ENCODE measurements at places on chromosomes 2 and 18. TPM values are rescaled to one million over a fixed set of nuclear protein-coding genes. Genes with fewer than 3 reads are reported as not detected.
A peak's percentile ranks its signal among the peaks of the same experiment; 100 is the strongest.

DNA sequence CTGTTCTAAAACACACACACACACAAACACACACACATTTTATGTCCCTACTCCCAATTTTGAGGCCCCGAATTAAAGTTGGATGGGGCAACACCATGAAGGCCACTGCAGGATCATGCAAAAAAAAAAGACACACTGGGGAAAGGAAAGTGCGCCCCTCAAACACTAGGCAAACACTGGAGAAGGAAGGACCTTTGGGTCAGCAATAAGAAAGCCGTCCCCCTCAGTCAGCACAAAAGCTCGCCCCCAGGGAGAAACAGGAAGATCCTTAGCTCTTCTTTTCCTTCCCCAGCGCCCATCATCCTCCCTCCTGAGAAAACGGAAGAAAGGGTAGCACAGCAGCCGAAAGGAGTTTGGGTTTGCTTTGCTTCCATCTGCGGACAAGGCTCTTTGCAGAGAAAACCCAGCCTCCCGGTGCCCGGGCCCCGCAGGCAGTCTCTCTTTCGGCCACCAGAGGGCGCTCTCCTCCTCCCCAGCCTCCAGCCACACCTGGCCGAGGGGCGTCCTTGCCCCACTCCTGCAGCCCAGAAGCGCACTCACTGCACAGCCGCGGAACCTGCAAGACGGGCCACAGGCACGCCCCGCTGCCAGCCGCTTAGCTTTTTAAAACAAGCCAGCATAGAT lies 248.5 kb downstream of the CDH20 start:
- peak; percentile 59 for DNase-seq

- no peak for DNase-seq
Observed at GRCh38 chr2:139911160-139911559, 1131.0 kb upstream of the NXPH2 start.

The LOXHD1 gene
- total RNA-seq = 1.2 TPM

DNA sequence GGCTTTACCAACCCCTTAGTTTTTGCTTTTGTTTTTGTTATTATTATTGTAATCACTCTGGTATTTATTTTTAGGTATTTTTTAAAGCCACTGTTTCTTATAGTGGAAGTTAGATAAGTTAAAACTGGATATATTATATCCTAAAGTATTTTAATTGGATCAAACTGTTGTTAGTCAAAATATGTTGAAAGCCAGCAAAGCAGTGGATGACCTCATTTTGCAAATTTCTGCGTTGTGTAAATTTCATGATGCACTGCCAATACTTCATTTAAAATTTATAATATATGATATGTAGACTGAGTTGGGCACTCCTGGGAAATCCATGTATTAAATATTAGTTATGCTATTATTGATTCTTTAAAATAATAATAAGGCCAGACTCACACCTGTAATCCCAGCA lies 661.7 kb upstream of the NRXN1 start:
- DNase-seq = no peak

GRCh38 chr2:31002537-31003150 lies 135.6 kb downstream of the GALNT14 start:
- no peak for DNase-seq

- DNase-seq = no peak
Observed at GRCh38 chr2:99490623-99491461, 1.0 kb upstream of the REV1 start.

The PMAIP1 gene
- 1.6 TPM for total RNA-seq

GRCh38 chr2:23198316-23199114 lies 186.5 kb upstream of the KLHL29 start:
- no peak for DNase-seq

DNA sequence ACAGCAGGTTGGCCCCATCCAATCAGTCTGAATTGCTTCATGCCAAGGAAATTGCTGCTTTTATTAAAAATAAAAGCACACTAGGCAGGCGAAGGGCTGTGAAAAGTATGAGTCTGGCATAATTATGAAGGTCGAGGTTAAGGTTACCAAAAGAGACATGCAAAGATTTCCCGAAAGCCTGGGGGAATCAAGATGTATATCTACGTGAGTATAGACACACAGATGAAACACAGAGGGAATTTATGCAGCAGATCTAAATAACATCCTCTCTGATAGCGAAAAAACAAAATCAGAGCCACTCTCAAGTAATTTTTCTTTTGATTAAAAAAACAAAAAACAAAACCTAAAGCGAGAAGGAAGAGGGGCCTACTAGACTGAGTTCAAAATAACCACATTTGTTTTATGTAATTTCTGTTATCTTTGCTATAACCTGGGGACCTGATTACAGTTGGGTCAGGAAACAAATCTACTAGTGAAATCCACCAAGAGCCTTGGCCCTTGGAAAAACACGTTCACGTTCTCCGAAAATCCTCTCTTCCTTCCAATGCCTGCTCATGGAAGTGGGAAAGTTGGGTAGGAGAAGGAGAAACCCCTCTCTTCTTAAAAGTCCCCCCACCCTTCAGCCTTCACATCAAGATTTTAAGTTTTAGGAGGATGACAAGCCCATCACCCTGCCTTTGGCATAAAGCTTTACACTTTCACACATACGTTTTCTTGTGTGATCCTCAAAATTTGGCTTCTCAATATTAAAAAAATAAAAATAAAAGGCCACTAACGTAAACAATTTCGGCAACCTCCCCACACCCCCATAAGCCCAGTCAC lies 1.4 kb downstream of the AAK1 start:
- DNase-seq = no peak

The POTEE gene
- not detected for total RNA-seq

The DLX1 gene
- 0.21 TPM for total RNA-seq

The SPP2 gene
- total RNA-seq = not detected

The C2orf68 gene
- total RNA-seq = 40.8 TPM

GRCh38 chr2:223762853-223763252 lies 74.5 kb downstream of the AP1S3 start:
- no peak for DNase-seq

- DNase-seq = no peak
Observed at GRCh38 chr18:47881752-47882455, 48.6 kb downstream of the SMAD2 start.

DNA sequence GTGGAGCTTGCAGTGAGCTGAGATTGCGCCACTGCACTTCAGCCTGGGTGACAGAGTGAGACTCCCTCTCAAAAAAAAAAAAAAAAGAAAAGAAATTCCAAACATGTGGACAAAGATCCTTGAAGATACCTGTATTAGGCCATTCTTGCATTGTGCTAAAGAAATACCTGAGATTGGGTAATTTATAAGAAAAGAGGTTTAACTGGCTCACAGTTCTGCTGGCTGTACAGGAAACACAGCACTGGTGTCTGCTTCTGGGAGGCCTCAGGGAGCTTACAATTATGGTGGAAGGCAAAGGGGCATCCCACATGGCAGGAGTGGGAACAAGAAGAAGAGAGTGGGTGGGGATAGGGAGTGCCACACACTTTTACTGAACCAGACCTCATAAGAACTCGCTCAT lies 140.1 kb downstream of the SS18 start:
- DNase-seq = no peak

DNA sequence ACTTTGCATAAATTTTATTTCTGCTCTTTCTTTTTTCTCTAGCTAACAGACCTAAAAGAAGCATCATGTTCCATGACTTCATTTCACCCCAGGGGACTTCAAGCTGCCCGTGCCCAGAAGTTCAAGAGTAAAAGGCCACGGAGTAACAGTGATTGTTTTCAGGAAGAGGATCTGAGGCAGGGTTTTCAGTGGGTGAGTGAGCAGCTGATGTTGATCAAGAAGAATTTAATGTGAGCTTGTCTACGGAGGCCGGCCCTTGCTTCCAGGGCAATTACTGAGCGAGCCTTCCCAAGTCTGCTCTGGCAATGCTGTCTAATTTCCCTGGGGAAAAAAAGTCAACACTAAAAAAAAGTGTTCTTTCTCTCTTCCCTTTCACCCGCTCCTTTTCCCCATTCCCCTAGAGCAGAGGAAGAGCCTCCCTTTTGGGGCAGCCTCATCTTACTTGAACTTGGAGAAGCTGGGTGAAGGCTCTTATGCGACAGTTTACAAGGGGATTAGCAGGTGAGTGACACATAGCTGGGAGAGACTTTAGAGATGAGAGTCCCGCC lies 1.2 kb downstream of the CDK15 start:
- DNase-seq = peak; percentile 71

GRCh38 chr2:181408861-181409260 lies 48.3 kb upstream of the ITGA4 start:
- DNase-seq = no peak

The DOK1 gene
- total RNA-seq = 6.0 TPM

DNA sequence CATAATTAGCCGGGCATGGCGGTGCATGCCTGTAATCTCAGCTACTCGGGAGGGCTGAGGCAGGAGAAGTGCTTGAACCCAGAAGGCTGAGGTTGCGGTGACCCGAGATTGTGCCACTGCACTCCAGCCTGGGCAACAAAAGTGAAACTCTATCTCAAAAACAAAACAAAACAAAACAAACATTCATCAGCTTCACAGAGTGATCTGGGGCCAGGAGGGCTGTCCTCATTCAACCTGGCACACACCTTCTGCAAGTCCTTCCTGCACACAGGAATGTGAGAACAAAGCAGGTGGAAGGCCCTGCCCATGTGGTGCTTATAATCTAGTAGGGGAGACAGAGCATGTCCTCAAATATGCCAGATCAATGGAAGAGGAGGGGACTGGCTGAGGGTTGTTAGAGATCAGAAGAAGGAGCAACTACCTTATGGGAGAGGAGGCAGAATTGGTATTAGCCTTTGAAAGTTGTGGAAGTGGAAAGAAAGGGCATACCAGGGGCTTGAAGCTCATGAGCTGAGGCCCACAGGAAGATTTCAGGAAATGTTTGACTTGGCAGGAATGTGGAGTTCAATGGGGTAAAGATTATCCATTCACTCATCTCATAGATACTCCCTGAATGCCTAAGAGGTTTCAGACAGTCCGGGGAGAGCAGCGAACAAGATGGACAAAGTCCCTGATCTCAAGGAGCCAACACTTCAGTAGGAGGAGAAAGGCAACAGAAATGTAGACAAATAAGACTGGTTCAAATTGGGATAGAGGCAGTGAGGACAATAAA lies 155.3 kb upstream of the SIX3 start:
- DNase-seq = no peak

The PROKR1 gene
- 0.69 TPM for total RNA-seq

GRCh38 chr2:118464046-118464445 lies 375.8 kb downstream of the INSIG2 start:
- DNase-seq = no peak

- no peak for DNase-seq
Observed at GRCh38 chr2:160630801-160631590, 137.4 kb upstream of the RBMS1 start.

GRCh38 chr2:54803783-54804751 lies 80.6 kb downstream of the EML6 start:
- DNase-seq = no peak

GRCh38 chr18:32875625-32876024 lies 102.8 kb upstream of the KLHL14 start:
- DNase-seq = no peak

The GAD1 gene
- 0.85 TPM for total RNA-seq
